Cortex of kidney (tissue), 1 donor: ENCODE measurements at places on chromosomes 5 and 9.

GRCh38 chr5:164934561-164934960 lies 1429.1 kb downstream of the MAT2B start:
- DNase-seq, result no peak

DNA sequence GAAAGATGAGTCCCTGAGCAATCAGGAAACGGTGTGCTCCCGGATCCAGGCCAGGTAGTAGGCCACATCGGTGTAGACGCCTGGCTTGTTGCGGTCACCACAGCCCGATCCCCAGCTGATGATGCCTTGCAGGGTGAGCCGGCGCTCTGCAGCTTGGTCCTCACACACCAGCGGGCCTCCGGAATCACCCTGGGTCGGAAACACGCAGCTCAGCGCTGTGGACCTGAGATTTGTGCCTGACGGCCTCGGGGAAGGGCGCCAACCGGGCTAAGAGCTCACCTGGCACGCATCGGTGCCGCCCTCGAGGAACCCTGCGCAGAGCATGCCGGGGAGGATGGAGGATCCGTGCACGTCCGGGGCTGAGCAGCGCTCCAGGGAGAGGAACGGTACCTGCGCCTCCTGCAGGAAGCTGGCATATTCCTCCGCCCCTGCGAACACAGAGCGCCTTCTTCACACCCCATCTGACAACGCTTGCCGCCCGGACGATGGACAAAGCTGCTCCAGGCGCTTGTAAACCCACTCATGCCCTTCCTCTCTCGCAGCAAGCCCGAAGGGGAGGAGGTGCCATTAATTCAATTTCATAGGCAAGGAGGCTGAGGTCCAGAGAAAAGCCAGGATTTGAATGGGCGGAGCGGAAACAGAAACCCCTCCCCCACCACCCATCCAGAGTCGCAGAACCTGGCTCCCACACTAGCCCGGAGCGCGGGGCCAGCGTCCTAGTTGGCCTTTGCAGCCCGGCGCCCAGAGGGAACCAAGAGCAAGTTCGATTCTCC lies 2.0 kb upstream of the PFN3 start:
- no peak for DNase-seq

DNA sequence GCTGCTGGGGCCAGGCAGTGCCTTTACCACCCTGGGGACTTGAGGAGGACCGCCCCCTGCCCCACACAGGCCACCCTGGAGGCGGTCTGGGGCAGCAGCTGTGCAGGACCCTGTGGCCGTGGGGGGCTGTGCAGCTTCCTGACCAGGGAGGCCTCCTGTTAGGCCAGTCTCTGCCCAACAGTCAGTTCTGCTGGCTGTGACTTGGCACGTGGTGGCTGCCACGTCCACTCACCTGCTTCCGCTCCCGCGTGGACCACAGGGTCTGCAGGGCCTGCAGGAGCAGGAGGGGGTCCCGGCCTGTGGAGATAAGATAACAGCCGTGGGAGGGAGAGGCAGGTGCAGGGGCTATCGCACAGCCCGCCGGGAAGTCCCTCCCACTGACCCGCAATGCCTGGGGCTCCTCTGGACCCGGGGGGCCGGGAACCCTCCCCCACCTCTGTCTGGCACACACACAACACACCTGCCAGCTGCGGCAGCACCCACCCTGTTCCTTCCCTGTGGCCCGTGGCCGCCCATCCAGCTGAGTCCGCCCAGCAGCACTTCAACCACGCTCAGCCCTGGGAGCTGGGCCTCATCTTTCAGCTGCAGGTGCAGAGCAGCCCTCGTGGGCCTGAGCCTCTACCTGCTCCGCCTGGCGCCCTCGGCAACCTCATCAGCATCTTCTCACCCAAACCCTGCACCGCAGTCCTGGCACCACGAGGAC lies 39.7 kb downstream of the EXD3 start:
- DNase-seq, result no peak

DNA sequence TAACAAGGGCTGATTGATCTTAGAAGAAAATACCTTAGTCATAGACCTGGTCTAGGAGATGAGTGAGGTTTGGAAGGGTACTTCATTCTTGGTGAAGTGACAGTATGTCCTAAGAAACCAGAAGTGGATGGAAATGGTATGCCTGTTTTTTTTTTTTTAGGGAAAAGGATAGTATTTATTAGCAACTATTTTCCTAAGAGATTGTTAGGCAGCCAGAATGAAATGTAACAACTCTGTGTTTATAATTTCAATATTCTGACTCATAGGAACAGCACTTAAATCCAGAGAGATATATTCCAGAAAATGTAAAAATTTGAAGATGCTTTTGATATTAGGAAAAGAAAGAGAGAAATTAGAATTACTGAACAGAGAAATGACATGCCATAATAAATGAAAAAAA lies 21.2 kb upstream of the ARL14EPL start:
- no peak for DNase-seq

DNA sequence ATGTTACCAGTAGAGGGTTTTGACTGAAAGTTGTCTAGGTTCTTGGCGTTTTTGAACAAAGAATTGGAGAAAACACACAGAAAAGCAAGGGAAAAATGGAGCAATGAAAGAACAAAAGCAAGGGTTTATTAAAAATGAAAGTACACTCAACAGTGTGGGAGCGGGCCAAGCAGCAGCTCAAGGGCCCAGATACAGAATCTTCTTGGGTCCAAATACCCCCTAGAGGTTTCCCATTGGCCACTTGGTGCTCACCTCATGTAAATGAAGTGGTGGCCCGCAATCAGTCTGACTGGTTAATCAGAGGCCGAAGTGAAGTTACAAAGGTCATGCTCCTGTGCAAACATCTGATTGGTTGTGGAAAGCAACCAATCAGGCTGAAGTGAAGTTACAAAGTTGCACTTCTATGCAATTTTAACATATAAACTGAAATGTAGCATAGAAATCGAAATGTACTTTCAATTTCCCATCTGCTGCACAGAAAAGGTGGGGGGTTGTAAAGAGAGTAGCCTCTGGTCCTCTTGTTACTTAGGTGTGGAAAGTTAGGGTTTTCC lies 1.9 kb upstream of the GM2A start:
- DNase-seq, result no peak

GRCh38 chr5:98474782-98475181 lies 298.7 kb upstream of the RGMB start:
- DNase-seq, result no peak

DNA sequence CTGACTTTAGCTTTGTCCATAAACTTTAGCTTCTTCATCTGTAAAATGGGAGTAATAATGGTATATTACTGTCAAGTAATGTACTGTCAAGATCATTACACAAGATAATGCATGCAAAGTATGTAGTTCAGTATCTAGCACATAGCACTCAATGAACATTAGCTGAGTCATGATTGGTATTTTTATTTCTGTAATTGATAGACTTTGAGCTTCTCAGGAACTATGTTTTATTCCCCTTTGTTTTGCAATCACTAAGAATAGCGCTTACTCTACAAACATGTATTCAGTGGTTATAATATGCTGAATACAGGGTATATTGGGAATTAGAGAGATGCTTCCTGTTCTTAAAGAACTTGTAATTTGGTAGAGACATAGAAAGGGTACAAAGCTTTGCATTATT lies 142.3 kb upstream of the KLF9 start:
- no peak for DNase-seq

DNA sequence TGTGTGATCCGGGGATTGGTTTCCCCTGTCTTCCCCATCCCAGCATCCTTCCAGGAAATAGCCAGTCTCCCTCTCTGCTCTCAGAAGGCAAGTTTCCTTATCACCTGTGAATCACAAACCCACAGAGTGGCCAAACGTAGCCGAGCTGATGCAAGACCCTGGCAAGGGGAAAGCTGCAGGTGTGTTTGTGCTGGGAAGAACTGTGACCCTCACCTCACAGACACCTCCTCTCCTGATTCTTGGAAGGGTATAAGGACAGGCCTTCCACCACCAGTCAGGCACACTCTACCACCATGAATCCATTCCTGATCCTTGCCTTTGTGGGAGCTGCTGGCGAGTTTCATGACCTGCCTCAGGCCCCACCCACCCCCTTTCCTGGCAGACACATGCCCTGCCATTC lies at the start of gene PRSS3:
PRSS3 (plus strand) TSS at position 281 of the 400 bp plus-strand sequence; CDS start at position 294, 13 bp downstream.
- DNase-seq, result no peak

DNA sequence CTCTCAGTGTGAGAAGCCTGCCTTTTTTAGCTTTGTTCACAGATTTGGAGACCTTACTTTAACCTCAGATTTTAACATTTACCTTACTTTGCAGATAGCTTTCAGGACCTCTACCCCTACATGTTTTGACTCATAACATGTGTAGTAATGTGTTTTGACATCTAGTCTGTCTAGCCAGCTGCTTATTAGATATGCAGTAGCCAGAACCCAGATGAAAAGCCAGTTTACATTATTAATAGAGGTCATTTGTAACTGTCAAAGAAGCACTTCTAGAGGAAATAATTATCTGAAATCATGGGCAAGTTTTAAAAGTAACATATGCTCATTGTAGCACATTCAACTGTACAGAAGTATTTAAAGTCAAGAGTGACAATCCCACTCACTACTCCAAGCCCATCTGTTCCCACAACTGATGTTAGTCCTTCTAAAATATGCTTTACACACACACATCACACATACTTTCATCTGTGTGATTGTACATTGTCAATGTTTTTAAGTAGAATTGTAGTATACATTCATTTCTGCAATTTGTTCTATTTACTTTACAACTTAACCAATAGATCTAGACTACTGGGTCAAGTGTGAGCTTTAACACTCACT lies 71.8 kb upstream of the NIPAL4 start:
- no peak for DNase-seq

GRCh38 chr9:9792144-9792857 lies 820.5 kb downstream of the PTPRD start:
- DNase-seq, result no peak

- no peak for DNase-seq
Observed at GRCh38 chr9:38181232-38181631, 112.2 kb upstream of the SHB start.

DNA sequence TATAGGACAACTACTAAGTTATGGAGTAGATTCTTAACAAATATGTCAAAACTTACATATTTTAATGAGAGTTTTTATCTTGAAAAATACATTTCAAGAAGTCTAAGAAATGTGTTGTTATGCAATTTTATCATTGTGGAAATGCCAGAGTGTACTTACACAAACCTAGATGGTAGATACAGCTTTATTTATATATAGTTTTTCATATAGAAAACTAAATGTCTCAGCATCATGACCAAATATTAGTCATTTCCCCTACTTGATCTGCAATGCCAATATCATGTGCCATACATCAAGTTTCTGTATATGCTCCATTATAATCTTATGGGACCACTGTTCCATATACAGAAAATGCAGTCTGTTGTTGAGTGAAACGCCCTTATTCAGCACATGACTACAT lies 28.7 kb downstream of the CAST start:
- DNase-seq, result no peak

DNA sequence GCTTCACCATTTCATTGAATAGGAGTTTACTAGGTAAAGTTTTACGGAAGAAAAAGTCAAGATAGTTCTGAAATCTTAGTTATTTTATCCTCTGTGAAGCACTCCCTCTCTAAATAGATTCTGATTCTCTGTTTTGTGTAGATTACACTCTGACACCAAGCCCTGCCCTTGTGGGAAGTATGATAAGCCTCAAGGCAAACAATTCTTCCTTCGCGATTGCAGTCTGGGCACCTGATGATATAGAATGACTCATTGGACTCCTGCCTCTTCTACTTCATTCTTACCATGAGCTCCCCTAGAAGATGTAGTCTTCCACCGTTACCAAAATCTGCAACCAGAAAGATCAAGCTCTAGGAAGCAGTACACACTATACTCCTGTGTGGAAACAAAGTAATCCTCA lies 626.9 kb upstream of the PTGER4 start:
- DNase-seq, result no peak

GRCh38 chr5:173793648-173794548 lies 94.3 kb upstream of the CPEB4 start:
- no peak for DNase-seq

- no peak for DNase-seq
Observed at GRCh38 chr5:166595274-166595951, 1696.0 kb upstream of the WWC1 start.

DNA sequence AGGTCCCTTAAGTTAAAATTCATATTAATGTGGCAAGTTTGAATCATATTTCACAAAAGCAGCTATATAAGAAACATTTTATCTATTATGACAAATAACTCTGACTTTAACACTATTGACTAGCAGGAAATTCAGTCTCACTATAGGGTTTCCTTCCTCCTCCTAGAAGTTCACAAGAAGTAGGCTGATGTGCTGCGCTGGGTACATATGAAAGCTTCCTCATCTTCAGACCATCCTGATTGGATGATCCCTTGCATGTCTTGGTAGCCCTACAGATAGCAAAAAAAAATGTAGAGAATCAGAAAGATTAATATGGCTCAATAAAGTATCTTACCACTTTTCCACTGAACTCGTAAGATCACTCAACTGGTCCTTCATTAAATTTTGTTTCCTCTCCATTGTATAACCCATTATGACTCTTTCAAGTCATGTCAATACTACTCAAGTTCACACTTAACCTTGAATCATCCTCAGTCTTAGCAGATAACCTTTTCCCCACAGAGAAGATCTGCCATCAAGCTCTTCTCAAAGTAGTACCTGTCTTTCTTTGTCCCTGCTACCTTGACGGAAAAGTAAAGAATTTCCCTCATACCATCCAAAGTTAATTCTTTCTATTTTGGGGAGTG lies 11.5 kb upstream of the PSIP1 start:
- DNase-seq, result no peak

DNA sequence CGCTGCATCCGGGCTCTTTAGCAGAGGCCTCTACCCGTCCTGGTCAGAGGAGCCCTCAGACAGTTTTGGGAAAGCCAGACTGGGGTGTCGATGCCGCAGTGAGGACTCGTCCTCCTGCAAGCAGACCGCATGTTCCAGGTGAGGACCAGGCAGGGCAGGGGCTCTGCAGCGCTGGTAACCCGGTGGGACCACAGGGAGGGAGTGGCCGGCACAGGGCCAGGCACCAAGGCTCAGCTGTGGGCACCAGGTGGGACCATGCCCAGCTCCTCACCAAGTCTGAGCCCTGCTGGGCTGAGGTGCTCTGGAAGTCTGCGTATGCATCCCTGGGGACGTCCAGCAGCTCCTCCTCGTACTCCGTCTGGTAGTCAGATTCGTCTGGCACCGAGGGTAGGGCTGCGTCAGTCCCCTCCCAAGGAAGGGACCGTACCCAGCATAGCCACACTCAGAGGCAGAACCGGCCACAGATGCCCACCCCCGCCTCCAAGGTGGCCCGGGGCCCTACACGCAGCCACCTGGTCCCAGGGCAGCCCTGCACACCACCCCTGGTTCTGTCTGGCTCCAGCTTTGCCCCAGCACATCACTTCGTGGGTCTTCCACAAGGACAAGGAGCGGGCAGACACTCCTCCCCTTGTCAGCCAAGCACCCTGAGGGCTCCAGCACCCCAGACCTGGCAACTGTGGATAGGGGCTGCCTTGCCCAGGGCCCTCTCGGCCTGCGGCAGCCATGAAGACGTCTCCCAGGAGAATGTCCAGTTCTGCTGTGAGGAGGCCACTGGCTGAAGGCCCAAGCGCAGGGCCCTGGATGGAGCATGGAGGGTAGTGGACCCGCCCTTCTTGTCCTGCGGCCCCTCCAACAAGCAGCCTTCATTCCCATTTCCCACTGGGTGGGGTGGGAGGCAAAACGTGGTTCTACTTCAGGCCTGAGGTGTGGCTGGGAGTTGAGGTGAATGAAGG lies 1.5 kb upstream of the NSMF start:
- DNase-seq, result no peak
